Stimulated activated CD8-positive, alpha-beta memory T cell treated with anti-CD3 and anti-CD28 coated beads, Interleukin-7, amount 100 ng/mL, for 48 hours (primary cell): ENCODE measurements at places on chromosomes 3 and 15.

DNA sequence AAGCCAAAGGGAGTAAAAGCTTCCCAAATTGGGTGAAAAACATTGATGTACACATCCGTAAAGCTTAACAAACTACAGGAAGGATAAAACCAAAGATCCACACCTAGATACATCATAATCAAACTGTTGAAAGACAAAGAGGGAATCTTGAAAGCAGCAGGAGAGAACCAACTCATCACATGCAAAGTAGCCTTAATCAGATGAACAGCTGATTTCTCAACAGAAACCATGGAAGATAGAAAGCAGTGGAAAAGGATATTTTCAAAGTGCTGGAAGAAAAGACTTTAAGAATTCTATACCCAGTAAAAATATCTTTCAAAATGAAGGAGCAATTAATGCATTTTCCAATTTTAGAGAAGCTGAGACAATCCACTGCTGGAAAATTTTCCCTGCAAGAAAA is 36.8 kb downstream of the CHRNA7 start:
- no peak for DNase-seq

DNA sequence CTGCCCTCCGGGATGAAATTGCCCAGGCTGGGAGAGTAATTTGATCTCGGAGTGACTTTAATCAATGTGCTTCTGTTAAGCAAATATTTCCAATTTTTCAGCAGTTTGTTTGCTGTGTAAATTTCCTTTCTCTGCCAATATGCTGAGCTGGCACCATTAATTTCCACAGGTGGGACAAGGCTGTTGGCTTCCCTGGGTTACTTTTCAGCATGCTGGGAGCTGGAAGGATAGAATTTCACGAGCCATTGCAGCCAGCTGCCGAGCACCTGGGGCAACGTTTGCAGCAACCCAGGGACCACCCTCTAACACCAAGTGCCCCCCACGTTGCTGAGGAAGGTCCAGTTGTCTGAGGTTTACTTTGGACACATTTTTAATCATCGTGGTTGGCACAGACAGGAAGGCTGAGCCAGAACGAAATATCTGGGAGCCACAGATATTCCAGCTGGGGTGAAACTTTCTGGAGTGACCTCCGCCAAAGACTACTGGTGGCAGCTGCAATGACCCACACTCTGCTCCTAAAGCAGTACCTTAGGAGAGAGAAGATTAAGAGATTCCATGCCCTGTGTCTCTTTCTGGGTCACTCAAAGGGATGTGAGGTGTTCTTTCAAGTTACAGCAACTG is 293.3 kb upstream of the RGMA start:
- DNase-seq: no peak

- no peak for DNase-seq
These were observed 218.0 kb downstream of the ZBBX start for GRCh38 chr3:167162083-167162482.

- DNase-seq: no peak
These were observed 6.4 kb downstream of the MGLL start for GRCh38 chr3:127815641-127816605.

- DNase-seq: no peak
These were observed 954 bp upstream of the MAPKBP1 start for GRCh38 chr15:41773332-41773728.

GRCh38 chr3:37221407-37221806 is 47.0 kb upstream of the LRRFIP2 start:
- DNase-seq: no peak

- DNase-seq: no peak
These were observed 260.5 kb upstream of the TPRG1 start for GRCh38 chr3:188911026-188911850.

DNA sequence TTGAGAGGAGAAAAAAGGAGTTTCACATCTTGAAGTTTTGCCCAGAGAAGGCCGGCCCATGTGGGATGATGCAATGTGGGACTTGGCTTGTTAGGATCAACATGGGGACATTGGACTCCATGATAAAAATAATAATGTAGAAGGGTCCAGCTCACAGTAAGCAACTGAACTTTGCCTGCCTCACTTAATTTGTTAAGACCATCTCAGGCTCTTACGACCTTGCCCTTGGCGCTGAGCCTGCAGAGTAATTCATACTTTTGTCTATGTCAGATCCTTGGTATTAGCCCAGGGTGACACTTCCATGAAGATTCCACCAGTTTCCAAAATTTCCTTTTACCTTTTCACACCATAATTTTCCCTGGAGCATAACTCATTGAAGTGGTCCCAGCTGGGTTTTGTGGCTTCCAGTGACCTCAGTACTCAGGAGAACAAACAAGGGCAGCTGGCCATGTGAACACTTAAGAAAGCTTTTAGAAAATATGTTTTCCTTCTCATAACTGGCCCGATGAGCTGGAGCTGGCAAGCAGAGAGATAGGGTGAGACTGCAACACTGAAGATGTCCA is 315.4 kb upstream of the RASGRP1 start:
- DNase-seq: no peak

DNA sequence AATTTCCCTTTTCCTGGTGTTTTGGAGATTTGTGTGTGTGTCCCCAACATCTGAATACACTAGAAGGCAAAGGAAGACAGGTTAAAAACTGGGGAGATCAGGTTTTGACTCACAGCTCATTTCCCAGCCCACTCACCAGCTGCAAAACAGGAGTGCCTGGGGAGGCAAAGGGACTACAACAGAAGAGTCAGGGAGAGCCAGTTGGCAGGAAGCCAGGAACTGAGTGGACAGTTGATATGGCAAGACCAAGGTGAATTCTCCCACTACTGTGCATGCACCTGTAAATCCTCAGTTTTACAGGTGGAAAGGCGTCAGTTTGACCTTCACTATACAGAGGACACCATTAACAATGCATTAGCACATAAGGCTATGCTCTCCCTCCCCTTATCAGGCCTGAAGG is 901.5 kb upstream of the SEMA6D start:
- no peak for DNase-seq

DNA sequence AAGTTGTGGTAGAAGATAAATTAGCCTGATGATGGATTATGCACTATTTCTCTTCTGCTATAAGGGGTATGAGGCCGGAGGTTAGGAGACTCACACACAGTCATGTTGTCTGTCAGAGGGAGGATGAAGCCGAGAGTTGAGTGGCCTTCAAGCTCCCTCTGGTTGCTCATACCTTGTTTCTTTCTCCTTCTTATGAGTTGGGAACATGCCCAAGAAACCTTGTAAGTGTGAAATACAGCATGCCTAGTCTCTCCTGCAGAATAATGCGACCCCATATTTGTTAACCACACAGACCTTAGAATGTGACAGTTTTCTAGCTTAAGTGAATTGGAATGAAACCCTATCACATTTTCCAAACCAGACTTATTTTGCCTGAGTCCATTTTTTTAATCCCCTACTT is 366.7 kb downstream of the PTPRG start:
- DNase-seq: no peak

DNA sequence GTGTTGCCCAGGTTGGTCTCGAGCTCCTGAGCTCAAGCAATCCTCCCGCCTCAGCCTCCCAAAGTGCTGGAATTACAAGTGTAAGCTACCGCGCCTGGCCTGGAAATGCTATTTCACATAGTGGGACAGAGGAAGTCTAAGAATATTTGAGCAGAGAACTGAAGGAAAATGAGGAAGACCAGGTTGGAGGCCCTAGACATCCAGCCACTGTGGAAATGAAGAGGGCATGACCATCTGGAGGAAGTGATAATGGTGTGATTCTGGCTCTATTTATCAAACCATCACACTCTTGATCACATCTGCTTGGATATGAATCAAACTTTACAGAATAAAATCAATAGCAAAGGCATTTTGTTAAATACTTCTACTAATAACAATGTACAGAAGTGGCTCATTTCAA is 65.9 kb upstream of the ARHGEF3 start:
- DNase-seq: no peak

DNA sequence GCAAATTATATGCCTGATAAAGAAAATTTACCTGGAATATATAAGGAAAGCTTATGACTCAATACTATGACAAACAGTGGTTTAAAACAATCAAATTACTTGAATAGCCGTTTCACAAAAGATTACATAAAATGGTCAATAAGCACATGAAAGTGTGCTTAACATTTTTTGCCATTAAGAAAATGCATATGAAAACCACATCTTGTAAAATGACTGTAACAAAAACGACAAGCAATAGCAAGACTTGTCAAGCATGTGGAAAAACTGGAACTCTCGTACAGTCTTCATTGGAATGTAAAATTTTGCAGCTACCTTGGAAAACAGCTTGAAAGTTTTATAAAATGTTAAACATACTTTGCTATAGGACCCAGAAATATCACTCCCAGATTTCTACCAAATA is 1110.3 kb downstream of the NAALADL2 start:
- no peak for DNase-seq

- DNase-seq: no peak
These were observed 28.0 kb upstream of the VGLL4 start for GRCh38 chr3:11671648-11672100.

- DNase-seq: no peak
These were observed 24.1 kb downstream of the XPC start for GRCh38 chr3:14154276-14154675.

DNA sequence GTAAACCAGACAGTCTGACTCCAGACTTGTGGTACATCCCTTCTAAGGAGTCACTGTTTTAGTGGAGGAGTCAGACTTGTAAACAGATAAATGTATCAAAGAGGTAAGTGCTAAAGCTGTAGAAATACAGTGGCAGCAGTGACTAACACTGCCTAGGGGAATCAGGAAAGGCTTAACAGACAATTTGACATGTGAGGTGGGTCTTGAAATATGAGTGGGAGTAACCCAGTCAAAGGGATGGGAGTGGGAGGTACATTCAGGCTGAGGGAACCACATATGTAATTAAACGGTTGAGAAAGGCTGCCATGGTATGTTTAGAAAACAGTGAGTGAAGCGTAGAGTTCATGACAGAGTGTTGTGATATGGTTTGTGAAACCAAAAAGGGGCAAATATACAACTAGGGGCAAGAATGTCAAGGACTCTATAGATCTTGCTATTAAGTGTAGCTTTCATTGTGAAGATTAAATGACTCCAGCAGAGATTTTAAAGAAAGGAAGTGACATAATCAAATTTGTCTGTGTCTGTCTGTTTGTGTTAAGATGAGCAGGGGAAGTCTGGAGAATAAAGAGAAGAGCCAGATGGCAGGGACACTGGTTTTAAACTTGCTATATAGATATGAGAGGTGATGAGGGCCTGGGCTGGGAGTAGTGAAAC is 11.2 kb upstream of the ALCAM start:
- DNase-seq: no peak

- DNase-seq: no peak
These were observed 279.7 kb downstream of the PYDC2 start for GRCh38 chr3:191740712-191741111.

GRCh38 chr15:39267685-39268084 is 313.2 kb upstream of the THBS1 start:
- DNase-seq: no peak
